ENCODE measurements at places on chromosomes 5 and 9.

DNA sequence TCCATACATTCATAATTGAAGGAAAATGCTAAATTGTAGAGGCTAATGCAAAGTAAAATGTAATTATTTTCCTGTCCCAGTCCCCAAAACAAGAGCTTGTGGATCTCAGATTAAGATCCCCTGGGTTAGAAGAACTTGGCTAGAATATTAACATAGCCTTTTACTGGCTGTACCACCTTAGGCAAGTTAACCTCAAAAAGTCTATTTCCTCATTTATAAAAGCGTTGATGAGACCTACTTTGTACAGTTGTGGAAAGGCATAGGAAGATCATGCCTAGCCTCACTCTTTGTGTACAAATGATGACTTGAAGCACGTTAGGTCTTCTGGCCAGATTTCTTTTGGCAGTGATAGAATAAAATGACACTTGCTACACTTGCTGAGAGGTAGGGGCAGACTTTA is 97.2 kb downstream of the F2RL2 start:
- DNase-seq: no peak

- no peak for DNase-seq
Observed at GRCh38 chr5:71809446-71809845, 90.4 kb downstream of the CARTPT start.

GRCh38 chr9:2681981-2682380 is 35.3 kb upstream of the KCNV2 start:
- no peak for DNase-seq

GRCh38 chr9:93679536-93680442 is 103.4 kb downstream of the PHF2 start:
- no peak for DNase-seq

DNA sequence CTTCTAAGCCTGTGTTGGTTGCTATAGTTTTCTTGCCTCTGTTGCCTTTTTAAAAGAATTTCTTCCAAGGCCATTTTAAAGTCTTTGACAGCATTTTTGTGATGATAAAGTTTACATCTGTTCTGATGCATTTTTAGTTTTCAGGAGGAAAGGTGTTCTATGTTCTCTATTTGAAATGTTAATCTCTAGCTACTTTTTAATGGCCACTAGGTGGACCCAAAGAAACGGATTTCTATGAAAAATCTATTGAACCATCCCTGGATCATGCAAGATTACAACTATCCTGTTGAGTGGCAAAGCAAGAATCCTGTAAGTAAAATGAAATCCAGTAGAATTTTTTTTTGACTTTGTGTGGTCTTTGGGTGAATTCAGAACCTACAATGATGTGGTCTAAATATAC is 60.2 kb downstream of the MELK start:
- no peak for DNase-seq

DNA sequence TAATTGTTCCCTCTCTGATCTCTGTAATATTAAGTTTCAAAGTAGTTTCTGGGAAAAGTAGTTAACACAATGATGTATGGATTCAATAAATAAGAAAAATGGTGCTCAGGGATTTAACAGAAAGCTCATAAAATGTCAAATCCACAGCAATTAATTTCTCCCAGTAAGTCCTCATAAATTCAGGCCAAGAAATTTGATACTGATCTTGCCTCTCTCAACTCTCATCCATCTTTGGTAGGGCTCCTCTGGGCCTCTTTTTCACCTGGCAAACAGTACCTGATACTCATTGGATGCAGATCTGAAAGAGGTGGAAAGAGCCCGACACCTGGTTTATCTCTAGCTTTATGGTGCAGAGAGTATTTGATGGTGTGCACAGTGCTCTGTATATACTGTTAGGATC is 106.1 kb downstream of the STK32A start:
- no peak for DNase-seq

GRCh38 chr9:105503881-105504280 is 54.0 kb upstream of the FKTN start:
- no peak for DNase-seq

- no peak for DNase-seq
Observed at GRCh38 chr5:136094189-136094912, 38.3 kb upstream of the SMAD5 start.

GRCh38 chr5:135341696-135342550 is 57.1 kb downstream of the MACROH2A1 start:
- DNase-seq: no peak

- no peak for DNase-seq
Observed at GRCh38 chr5:10934783-10935355, 173.8 kb upstream of the DAP start.

- no peak for DNase-seq
Observed at GRCh38 chr5:55022450-55022849, 1.6 kb upstream of the GZMK start.

DNA sequence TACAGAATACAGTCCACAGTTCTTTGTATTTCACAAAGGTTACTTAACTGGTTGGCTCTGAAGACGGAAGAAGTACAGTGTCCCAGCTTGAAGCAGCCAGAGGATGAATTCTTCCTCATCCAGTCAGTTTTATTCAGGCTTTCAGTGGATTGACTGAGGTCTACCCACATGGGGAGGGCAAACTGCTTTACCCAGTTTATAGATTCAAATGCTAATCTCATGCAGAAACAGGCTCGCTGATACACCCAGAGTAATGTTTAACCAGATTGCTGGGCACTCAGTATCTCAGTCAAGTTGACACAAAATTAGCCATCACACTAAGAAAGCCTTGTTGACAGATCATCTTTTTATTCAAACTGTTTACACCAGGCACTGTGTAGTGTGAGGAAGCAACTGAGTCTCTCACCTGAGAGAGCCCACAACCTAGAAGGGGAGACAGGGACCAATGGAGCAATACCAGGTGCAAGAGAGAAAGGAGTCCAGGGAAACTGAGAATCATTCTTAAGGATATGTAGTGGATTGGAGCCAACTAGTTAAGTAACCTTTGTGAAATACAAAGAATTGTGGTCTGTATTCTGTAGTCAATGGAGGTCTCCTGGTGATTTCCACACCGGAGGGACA is 15.9 kb downstream of the LRRC70 start:
- no peak for DNase-seq

DNA sequence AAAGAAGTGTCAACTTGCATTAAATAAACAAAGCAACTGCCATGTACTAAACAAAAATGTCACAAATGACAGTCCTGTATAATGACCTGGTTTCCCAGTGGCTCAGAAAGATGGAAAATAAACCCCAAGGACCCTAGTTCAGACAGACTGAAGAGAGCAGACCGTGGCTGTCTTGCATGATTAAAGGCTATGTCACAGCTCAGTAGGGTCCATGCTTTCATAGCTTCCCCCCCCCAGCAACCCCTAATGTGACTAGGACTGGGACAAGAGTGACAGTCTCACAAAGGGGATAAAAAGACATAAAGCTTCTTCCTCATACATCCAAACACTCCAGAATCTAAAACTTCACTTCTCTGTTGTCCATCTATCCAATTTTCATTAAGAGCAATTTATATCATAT is 113.6 kb downstream of the NR6A1 start:
- no peak for DNase-seq

DNA sequence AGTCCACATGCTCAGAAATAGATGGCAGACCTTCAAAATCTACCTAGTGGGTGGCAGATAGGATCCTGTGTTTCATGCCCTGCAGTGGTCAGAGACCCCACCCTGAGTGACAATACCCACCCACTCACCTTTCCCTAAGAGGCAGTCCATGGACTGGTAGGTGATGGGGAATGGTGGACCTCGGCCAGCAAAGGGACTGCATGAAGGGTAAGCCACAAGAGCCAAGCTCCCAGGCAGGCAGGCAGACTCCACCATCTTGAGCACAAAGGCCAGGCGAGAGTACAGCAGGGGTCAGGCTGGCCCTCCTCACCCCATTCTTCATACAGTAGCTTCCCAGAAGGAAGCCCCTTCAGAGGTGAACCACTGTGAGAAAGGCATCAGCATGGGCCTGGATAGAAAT is 78.4 kb downstream of the SYK start:
- no peak for DNase-seq

GRCh38 chr9:15205632-15206420 is 101.2 kb downstream of the TTC39B start:
- no peak for DNase-seq

GRCh38 chr5:57495285-57496086 is 12.9 kb upstream of the ACTBL2 start:
- no peak for DNase-seq

DNA sequence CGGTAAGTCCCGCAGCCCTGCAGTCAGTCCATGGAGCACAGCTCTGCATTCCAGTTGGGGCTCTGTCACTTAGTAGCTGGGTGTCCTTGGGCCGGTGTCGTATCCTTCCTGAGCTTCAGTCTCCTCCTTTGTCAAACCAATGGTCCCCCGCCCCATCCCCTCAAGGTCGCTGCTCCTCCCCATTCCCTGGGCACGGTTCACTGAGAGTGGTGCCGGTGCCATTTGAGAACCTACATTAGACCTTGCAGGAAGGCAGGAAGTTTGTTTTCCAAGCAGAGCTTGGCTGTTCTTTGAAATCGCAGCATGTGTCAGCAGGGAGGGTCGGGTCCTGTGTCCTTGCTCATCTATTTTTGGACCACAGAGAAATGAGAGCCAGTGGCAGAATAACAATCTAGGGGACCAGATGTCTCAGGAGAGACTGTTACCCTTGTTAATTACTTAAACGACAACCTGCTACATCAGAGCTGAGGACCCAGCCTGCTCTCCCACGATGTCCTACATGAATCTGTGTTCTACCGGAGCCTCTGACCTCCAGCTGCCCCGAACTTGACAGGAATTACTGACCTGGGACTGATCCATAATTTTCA is 21.7 kb upstream of the BARHL1 start:
- no peak for DNase-seq

GRCh38 chr5:65061250-65061973 is 292.7 kb downstream of the CWC27 start:
- DNase-seq: no peak

- no peak for DNase-seq
Observed at GRCh38 chr9:26012797-26013196, 334.6 kb upstream of the TUSC1 start.

DNA sequence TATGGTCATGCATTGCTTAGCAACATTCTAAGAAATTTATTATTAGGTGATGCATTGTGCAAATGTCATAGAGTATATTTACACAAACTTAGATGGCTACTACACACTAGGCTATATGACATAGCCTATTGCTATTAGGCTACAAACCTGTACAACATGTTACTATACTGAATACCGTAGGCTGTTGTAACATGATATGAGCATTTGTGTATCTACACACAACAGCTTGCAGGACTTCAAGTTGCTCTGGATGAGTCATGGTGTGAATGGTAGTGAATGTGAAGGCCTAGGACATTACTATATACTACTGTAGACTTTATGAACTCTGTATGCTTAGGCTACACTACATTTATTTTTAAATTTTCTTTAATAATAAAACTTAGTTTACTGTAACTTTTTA is 107.2 kb upstream of the MAMDC2 start:
- DNase-seq: no peak

DNA sequence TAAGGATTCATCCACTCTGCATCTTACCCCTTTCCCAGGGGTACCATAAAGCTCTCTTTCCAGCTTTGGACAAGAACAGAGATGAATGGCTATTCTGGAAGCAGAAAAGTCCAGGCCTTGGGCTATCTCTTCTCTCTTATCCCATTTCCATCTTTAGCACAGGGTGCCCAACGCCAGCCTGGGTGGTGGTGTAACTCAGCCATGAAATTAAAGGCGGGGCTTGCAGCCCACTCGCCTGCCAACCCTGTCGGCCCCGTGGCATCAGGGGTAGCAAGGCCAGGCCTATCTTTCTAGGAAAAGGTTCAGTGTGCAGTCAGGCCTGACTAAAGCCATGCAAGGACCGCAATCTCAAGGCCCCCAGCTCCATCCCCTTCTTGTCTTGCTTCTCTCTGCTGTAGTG is 78.7 kb downstream of the FGF18 start:
- DNase-seq: no peak

DNA sequence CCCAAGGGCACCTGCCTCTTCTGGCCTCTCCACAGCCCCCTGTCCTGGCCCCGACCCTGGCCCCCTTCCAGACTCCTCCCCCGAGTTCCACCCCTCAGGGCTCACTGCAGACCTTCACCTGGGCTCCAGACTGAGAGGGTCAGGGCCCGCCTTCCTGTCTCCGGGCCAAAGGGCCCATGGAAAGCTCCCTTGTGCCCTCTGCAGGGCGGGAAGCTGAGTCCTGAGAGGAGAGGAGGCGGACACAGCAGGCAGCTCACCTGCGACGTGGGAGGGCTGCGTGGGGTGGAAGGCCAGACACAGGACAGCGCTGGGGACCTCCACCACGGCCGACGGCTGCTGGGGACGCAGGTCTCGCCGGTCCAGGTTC is 20.6 kb downstream of the DYNC2I2 start:
- no peak for DNase-seq
